ENCODE measurements at places on chromosomes 7 and 10.

GRCh38 chr10:6086375-6087233 lies 2.2 kb upstream of the RBM17 start:
- DNase-seq = peak; percentile 49

DNA sequence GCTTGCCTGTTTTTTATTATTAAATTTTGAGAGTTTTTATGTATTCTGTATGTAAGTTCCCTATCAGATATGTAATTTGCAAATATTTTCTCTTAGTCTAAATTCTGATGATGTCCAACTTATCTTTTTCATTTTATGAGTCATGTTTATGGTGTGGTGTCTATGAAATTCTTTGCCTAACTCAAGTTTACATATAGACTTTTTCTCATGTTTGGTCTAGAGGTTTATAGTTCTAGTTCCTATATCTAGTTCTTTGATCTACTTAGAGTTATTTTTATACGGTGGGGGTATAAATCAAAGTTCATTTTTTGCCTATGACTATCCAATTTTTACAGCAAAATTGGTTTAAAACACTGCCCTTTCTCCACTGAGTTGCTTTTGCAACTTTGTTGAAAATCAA lies 26.3 kb upstream of the CCDC7 start:
- no peak for DNase-seq

- DNase-seq = peak; percentile 64
Measured at GRCh38 chr10:103491729-103492364, 1.7 kb upstream of the NEURL1 start.

- no peak for DNase-seq
Measured at GRCh38 chr10:62399211-62399610, 25.0 kb downstream of the ZNF365 start.

- DNase-seq = no peak
Measured at GRCh38 chr10:86871563-86872183, 85.7 kb downstream of the MMRN2 start.

- no peak for DNase-seq
Measured at GRCh38 chr10:101397140-101397539, 43.2 kb downstream of the BTRC start.

GRCh38 chr7:146902728-146903127 lies 786.1 kb downstream of the CNTNAP2 start:
- no peak for DNase-seq

- no peak for DNase-seq
Measured at GRCh38 chr10:34580643-34581042, 234.5 kb downstream of the PARD3 start.

DNA sequence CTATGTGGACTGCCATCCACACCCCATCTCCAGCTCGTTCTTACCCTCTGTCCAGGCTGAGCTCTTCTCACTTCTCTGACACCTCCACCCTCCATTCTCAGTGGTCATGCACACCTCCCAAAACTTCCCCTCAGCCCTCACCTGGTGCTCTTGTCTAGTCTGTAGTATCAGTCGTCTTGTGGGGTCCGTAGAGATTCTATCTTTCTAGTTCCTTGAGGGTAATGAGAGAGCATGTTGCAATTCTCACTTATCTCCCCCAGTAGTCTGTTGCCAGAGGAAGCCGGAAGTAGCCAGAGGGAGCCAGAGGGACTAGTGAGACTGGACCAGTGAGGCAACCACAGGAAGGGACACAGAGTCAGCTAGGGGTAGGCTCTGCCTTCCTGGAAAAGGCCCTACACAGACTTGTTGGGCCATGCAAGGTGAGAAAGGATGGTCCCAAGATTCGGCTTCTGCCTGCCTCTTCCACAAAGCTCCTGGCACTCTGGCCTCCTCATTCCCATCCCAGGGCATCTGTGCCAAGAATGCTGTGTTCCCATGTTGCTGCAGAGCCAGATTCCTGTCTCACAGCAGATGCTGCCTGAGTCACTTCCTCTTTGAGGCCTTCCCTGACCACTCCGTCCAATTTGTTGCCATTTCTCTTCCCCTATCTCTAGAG lies 50.6 kb upstream of the DUSP5 start:
- peak; percentile 57 for DNase-seq
